NCI-H226 (cell line): ENCODE measurements at places on chromosomes 16 and 17.

GRCh38 chr17:72030067-72030899 is 90.5 kb upstream of the SOX9 start:
- DNase-seq: no peak

- no peak for DNase-seq
Observed at GRCh38 chr16:50550035-50550434, 1.8 kb downstream of the NKD1 start.

- no peak for DNase-seq
Observed at GRCh38 chr16:85466304-85466700, 146.8 kb upstream of the GSE1 start.

GRCh38 chr17:59859444-59860025 is 33.2 kb downstream of the TUBD1 start:
- no peak for DNase-seq

- no peak for DNase-seq
Observed at GRCh38 chr16:80176114-80176513, 364.7 kb upstream of the DYNLRB2 start.
